ENCODE measurements at places on chromosomes 7 and 10.

DNA sequence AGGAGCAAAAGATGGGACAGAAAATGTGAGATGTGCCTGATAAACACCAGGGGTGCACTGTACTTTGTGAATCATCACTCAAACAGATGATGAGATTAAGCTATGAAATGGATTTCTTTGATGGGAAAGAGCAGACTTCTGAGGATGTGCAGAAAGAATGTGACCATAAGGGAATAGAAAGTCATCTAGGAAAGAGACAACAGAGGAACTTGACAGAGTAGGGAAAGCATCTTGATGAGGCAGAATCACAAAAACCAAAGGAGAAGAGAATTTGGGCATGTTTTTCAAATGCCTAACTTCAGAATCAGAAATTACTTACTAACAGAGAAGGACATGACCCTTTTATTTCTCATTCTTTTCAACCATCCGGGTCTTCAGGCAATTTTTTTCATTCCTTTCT, 82.4 kb upstream of the LRRTM3 start:
- DNase-seq, result no peak

DNA sequence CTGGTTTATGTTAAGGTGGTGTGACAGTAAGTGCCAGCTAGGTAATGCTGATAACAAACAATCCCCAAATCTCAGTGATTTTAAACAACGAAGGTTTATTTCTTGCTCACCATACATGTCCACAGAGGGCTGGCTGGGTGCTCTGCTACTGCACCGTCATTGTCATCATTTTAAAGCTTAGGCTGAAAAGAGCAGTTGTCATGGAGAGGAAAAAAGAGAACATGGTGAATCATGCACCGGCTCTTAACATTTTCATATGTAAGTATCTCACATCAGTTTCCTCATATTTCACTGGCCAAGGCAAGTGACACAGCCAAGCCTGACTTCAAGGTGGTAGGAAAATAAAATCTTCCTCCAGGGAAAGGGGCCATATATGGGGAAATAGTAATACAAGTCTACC, 746.9 kb downstream of the SORCS3 start:
- DNase-seq, result no peak

DNA sequence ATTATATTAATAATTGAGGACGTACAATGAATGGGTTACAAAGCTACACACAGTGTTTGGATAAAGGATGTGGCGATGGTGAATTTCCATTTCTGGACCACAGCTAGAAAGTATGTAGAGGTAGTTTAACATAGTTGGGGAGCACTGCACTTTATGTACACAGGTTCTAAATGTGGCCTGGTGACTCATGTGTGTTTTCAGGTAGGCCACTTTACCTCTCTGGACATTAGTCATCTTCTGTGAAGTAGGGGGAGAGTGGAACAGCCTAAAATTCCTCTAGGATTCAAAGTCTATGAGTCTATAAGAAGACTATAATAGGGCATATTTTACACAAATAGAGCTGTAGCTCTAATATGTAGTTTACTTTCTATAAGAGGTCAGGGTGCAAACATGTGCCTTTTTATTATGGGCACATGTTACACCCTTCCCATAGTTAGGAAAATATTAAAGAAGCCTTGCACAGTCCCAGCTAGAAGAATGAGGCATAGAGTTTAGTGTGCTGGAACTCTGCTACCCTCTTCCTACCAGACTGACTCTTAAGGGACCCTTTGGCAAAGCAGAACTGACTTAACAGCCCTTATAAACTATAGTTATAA, 594.9 kb downstream of the LRMDA start:
- DNase-seq, result no peak

DNA sequence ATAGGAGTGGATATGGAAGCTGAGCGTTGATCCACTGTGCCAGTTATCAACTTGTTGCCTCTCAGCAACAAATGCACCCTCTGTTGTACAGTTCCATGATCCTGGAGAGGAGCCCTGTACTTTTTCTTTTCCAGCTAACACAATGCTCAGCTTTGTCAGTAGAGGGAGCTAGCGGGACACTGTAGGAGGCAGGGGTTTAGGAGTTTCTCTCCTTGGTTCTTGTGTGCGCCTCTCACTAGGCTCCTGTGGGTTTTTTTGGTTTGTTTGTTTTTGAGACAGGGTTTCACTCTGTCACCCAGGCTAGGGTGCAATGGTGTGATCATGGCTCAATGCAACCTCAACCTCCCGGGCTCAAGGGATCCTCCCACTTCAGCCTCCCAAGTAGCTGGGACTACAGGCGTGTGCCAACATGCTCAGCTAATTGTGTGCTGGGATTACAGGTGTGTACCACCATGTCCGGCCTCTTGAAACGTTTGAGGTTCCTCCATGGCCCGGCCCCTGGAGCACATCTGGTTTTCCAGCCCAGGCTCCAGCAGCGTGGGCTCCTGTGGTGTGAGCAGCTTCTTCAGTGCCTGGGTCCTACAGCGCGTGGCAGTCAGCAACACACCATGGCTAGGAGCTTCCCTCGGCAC, 12.0 kb upstream of the MARVELD1 start:
- peak; percentile 68 for DNase-seq

DNA sequence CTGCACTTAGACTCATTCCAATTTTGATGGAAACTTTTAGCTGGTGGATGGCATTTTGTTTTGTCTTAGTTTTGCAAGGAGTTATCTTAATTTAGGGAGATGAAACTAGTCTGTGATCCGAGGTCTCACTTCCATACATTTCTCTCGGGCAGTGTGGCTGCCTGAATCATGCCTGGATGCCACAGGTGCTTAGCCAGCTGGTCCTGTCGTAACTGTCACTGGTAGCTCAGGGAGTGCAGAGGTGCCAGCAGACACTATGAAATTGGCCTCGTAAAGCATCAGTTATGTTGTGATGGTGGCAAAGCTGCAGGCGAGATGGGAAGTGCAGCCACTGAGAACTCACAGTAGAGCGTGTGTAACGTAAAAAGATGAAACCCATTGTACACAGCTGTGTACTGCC, 74.9 kb downstream of the EGFR start:
- DNase-seq, result no peak
